Activated CD4-positive, alpha-beta T cell treated with anti-CD3 and anti-CD28 coated beads, Interleukin-2, amount 50 U/mL, for 1 hour (primary cell): ENCODE measurements at places on chromosomes 5 and 9.

GRCh38 chr5:63655043-63655442, 307.2 kb downstream of the HTR1A start:
- DNase-seq: no peak

- peak; percentile 3 for DNase-seq
Measured at GRCh38 chr9:124551472-124552272, 44.5 kb upstream of the NR5A1 start.

- no peak for DNase-seq
Measured at GRCh38 chr5:77957-78804, 13.8 kb upstream of the PLEKHG4B start.

- no peak for DNase-seq
Measured at GRCh38 chr5:149761461-149761860, 31.4 kb downstream of the PPARGC1B start.

GRCh38 chr9:111599092-111599954, at the start of gene PTGR1:
Gene PTGR1, minus strand, starts transcription at chr9:111599647. Its CDS starts 2,225 bp downstream, at chr9:111597422.
- no peak for DNase-seq

GRCh38 chr9:130962418-130963316, 23.6 kb upstream of the FIBCD1 start:
- DNase-seq: no peak

DNA sequence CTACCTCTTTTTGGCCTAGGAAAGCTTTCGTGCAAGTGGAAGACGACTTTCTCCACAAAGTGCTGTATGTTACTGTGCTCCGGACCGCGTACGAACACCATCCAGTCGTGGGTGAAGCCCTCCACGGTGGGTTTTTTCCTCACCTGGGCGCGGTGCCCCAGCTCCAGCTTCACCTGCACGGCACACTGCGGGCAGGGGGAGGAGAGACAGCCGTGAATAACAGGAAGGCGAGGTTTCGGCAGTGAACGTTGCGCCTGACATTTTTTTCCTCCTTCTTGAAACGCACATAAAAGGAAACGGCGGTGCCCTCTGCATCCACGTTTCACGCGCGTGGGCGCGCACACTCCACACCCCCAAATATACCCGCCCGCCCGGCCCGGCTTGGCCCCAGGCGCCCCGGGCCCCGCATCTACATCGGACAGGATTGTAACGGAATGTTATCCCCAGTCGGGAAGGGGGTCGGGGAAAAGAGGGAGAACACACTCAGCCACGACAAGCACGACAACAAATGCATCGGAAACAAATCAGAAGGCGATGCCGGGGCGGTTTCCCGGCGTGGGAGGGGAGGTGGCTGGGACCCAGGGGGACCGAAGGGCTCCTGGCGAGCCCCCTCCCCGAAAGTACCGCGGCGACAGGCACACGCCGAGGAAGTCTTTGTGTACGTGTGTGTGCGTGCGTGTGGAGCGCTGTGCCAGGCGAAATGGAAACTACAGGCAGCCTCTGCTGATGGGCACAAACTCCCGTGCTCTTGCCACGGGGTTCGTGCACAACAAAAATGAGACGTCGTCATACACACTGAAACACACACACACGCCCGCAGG, 1.4 kb downstream of the MLLT3 start:
- DNase-seq: peak; percentile 56

DNA sequence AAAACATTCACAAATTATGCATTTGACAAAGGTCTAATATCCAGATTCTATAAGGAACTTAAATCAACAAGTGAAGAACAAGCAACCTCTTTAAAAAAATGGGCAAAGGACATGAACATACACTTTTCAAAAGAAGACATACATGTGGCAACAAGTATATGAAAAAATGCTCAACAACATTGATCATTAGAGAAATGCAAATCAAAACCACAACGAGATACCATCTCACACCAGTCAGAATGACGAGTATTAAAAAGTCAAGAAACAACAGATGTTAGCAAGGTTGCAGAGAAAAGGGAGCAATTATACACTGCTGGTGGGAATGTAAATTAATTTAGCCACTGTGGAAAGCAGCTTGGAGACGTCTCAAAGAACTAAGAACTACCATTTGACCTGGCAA, 38.9 kb upstream of the TNFSF15 start:
- no peak for DNase-seq

DNA sequence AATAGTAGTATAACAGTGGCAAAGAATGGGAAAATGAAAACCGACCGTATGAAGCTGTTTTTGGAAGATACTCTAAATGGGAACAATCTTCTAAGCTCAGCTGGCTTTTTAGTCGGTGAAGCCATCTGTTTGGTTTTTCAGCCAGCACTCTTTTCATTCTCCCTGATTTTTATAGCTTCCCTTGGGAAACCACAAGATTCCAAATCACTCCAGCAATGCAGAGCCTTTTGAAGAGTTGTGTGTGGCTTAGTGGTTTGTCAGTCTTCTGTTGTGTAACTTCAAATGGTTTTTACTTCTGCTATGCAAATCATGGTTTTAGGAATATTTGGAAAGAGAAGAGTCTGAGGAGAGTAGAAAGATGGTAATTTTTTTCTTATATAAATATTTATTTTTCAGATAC, 180.7 kb downstream of the KDM4C start:
- no peak for DNase-seq

DNA sequence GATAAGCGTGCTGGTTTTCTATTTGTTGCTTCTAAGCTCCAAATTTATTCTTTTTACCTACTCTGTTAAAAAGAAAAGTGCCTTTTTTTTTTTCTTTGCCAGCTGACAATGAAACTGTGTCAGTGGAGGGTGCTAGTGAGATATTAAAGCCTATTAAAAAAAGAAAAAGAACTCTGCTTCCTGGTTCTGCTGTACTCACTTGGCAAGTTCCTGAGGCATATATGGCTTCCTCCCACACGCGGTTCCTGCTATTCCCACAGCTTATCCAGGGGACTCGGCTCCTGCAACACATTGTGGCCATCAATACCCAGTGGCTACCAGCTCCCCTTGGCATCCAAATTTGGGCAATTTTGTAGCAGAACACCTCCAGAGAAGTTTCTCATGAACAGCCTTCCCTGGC, 1977.7 kb upstream of the CDH9 start:
- no peak for DNase-seq

DNA sequence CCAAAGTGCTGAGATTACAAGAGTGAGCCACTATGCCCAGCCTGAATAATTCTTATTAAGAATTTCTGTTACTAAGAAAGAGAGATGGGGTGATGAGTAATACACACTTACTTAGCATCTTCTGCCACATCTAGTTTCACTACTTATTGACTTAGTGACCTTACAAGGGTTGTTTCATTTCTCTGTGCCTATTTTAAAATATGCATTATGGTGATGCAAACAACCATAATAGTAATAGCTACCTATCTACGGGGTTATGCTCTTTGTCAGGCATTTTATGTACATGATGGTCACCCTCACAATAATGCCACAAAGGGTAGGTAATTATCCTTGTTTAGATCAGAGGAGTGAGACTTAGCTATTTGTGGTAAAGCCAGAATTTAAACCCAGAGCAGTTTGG, 499.0 kb upstream of the SGCD start:
- DNase-seq: no peak

DNA sequence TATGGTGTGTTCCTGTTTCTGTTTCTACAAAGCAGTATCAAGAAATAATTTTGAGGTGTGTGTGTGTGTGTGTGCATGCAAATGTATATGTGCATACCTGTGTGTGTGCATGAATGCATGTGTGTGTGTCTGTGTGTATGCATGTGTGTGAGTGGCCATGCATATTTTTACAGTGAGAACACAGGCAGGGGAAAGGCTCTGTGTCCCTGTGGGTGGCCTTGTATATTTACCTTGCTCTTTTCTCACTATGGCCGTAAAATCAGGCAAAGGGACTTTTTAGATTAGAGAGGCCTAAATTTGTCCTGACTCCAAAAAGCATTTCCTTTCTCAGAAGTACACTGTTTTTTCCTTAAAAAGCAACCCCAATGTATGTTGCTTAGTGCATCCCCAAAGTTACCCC, 293.4 kb downstream of the MARCHF11 start:
- no peak for DNase-seq

- no peak for DNase-seq
Measured at GRCh38 chr9:17472126-17472525, 106.7 kb upstream of the SH3GL2 start.

DNA sequence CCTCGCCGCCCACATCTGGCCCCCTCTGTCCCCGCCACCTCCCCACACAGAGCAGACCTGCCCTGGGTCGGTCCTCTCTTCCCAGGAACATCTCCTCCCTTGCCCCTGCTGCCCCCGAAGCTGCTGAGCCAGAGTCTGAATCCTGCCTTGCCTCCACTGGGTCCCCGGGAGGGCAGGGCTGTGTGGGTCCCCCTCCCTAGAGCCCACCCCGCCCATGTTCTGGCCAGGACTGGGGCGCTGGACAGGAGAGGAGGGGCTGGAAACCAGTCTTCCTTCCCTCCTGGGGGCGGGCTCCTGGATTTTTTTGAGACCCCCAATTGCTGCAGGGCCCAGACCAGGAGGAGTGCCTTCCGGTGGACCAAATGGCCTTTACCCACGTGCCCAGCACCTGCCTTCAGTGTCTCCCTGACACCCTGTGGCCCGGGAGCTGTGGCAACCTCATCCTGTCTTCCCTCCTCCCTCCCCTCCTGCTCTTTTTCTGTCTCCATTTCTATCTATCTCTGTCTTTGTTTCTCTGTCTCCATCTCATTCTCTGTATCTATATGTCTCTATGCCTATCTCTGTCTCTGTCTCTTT, 12.1 kb downstream of the MRPL36 start:
- DNase-seq: no peak

GRCh38 chr9:116390303-116391228, 237.0 kb downstream of the PAPPA start:
- no peak for DNase-seq

DNA sequence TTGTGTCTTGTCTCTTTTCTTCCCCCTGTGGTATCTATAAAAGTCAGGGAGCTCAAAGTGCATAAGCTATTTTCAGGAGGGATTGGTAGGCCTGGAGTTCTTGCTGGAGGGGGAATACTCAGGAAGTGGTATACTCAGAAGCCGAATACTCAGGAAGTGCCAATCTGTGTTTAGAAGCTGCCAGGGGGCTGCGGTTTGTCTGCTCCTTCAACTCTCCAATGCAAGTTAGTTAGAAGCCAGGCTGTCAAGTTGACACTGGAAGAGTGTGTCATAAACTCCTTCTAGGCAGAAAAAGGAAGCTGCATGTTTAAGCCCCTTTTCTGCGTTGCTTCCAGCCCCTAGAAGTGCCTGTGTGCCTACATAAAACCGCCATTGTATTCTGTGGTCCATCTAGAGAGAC, 366.5 kb downstream of the TAF11L14 start:
- DNase-seq: no peak

DNA sequence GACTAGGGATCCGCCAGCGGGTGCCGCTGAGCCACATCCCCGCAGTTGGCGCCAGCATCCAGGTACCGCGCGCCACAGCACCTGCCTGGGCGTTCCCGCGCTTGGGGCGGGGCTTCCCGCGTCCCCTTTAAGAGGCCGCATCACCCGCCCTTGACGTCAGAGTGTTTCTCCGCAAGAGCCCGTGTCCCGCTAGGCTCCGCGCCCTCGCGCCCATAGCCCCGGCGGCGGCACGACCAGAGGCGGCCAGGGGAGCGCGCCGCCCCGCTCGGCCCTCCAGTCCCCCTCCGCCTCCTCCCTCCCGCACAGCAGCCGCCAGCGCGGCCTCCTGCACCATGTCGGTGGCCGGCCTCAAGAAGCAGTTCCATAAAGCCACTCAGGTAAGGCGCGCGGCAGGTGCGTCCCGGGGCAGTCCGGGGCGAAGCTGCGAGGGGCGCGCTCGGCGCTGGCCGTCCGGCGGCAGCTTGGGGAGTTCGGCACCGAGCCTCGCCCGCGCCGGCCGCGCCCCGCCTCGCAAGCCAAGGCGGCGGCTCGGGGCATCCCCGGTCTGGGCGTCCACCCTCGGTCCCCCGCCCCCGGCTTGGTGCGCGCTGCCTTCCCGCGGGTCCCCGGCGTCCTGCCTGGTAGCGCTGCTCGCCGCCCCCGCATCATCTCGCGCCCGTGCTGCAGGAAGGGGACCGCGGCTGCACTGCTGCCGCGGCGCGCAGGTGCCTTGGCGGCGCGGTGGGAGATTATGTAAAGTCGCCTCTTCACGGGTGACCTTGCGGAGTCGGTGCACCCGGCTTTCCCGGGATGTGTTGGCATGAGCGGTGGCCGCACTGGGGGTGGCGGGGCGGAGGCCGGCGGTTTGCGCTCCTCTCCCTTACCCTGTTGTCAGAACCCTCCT, at the start of gene SH3GL2:
Gene SH3GL2 (plus strand): TSS at position 156 of the 883 bp plus-strand sequence.
- DNase-seq: no peak

GRCh38 chr5:82641331-82642003, 363.3 kb upstream of the RPS23 start:
- DNase-seq: no peak

- no peak for DNase-seq
Measured at GRCh38 chr5:104084896-104085295, 522.3 kb upstream of the NUDT12 start.

DNA sequence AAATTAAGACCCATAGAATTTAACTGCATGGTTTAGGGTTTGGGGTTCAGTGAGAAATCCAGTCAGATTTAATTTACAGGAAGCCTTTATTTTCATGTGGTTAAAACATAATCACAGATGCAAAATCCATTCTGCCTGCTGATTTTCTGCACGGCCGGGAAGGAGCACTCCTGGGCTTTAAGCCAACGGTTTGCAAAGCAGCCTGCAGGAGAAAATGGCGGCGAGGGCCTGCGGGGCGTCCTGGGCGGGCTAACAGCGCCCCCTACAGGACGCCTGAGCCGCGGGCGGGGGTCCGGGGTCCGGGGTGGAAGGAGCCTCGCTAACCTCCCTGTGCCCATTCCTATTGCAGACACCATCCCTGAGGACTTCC, 47.6 kb downstream of the THBS4 start:
- no peak for DNase-seq

- no peak for DNase-seq
Measured at GRCh38 chr5:77360381-77360780, 131.7 kb downstream of the WDR41 start.

DNA sequence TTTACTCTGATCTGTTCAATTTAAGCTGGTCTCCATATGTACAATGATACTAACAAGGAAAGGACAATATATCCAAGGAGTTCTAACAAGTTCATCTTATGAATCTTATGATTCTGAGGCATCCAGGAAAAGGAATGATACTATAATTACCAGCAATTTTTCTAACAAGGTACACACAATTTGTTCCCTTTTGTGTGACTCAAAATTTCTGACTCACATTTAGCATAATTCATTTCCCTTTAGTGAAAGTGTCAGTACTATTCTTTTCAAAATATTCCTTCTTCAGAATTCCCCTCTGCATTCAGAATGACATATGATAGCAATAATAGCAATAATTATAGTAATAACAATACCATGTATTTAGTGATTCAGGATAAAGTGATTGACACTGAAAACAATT, 594.8 kb downstream of the DMRTA1 start:
- no peak for DNase-seq
